ENCODE measurements at places on chromosomes 7 and 10. TPM values are rescaled to one million over a fixed set of nuclear protein-coding genes. Genes with fewer than 3 reads are reported as not detected.

DNA sequence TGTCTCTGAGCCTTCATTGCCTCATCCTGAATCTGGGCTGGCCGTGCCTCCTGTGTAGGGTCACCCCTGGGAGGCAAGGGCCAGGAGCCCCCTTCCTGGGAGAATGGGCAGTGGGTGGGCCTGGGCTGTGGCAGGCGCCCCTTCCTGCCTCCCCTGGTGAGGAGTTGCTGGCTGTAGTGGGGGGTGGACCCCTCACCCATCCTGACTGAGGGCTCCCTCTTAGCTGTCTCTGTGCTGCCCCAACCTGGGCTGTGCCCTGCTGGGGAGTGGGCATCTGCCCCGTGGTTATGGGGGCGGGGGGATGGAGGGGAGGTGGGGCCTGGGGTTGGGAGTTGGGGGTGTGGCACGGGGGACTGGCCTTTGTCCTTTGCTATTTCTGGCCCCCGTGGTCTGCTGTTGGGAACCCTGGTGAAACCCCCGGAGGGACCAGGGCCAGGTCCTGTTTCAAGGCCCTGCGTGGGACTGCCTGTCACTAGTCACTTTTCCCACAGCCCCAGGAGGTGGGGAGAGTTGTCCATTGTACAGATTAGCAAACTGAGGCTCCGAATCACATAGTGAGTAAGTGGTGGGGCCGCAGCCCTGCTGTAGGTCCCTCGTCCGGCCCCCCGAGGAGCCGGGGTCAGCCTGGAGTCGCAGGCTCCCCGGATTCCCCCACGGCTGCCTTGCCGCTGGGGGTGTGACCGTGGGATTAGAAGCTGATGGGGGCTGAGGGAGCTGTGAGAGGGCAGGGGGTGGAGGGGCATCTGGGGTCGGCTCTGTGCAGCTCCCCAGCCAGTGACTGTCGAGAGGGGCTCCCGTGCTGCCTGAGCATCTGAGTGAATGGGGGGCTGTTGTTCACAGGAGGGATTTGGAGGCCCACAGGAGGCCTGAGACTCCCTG is 2.7 kb downstream of the TTYH3 start:
- DNase-seq: no peak

DNA sequence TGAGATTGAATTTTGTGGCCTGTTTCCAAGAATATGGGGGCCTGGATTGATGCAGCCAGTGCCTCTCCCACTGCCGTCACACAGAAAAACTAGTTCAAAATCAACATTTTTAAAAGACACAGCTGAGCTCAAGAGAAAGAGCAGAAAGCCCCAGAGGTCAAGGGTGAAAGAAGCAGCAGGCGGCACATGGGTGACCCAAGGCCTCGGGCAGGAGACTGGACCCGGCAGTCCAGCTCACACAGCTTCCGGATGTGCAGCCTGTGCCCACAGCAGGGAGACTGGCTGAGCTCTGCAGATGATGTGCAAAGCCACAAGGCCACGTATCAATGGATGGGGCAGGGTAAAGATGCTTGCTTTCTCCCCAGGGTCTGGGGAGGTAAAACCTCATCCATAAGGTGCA is 50.4 kb upstream of the RNF32 start:
- DNase-seq: no peak

Gene NME8
- not detected for total RNA-seq

DNA sequence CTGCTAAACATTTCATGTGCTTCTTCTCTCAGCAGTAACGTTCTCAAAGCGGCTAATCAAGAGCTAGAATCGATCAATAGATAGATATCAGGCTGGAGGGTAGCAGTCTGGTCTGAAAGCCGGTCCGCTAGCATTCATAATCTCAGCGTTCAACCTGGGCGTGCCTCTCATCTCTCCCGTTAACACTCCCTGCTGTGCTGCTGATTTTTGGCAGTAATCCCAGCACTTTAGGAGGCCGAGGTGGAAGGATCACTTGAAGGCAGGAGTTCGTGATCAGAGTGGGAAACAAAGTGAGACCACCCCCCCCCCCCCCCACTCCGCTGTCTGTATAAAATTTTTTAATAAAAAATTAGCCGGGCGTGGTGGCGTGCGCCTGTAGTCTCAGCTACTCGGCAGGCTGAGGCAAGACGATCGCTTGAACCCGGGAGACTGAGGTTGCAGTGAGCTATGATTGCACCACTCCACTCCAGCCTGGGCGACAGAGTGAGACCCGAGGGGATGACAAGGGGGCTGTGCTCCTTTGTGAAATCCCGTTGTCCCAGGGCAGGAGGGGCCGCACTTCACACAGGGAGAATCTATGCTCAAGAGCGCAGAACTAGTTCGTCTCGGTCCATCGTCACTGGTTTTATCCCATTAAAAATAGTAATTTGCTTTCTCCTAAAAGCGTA is 624 bp upstream of the CEP55 start:
- DNase-seq: no peak

DNA sequence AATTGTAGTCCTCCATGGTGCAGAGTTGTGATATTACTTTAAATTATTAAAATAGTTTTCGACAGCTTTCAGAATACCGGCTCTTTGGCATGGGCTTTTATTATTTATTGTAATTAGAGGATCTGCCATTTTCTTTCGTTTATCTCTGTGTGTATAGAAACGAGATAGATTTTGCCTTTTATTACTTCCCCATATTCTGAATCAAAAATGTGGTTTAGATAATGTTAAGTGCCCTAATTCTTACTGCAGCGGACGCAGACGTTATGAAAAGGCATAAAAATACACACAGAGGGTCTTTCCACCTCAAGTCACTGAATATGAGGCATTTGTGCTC is 1.9 kb upstream of the ARID5B start:
- DNase-seq: no peak

DNA sequence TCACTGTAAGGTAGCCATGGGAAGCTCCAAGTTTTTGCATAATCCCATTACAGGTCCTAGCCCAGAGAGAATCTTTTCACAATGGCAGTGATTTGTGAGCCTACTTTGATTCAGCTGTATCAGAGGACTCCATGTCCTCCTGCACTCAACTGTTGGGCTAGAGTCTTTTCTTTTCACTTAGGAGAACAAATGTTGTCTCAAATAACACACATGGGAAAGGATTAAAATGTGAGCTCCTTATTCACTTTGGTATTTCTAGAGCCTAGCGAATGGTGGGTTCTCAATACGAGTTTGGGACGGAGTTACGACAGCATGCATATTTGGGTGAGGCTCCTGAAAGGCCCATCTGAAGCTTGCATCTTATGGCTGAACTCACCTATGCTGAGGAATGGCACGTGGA is 183.5 kb upstream of the STEAP4 start:
- no peak for DNase-seq

Gene GIMAP5
- total RNA-seq: not detected
